Heart left ventricle (tissue), 16 donors: ENCODE measurements at places on chromosomes 1 and 21.

- DNase-seq, result no peak
Observed at GRCh38 chr1:174902531-174903099, 97.1 kb upstream of the CACYBP start.

- no peak for DNase-seq
Observed at GRCh38 chr21:34074283-34075090, 1.1 kb downstream of the MRPS6 start.

GRCh38 chr1:228782662-228783417, 47.6 kb downstream of the RHOU start:
- no peak for DNase-seq

GRCh38 chr1:40868051-40868723, 6.0 kb upstream of the CITED4 start:
- no peak for DNase-seq
